Hair follicle dermal papilla cell (primary cell): ENCODE measurements at places on chromosomes 2 and 18. TPM values are rescaled to one million over a fixed set of nuclear protein-coding genes. Genes with fewer than 3 reads are reported as not detected.

The PRKAG3 gene
- 0.16 TPM in 1 of 2 replicates, not detected in the other for total RNA-seq

The PPP1R7 gene
- total RNA-seq, result 39.4 and 48.0 TPM in 2 replicates

The ALPG gene
- not detected in 2 replicates for total RNA-seq

The EPB41L3 gene
- 17.6 and 32.0 TPM in 2 replicates for total RNA-seq

The C2orf78 gene
- not detected in 2 replicates for total RNA-seq

The ALPP gene
- total RNA-seq, result not detected in 2 replicates

The TMEM200C gene
- total RNA-seq, result 0.16 TPM in 1 of 2 replicates, not detected in the other

The TMEM178A gene
- 0.24 TPM in 1 of 2 replicates, not detected in the other for total RNA-seq

The ABCB11 gene
- under 0.01 TPM in 1 of 2 replicates, not detected in the other for total RNA-seq
